ENCODE measurements at places on chromosomes 6 and 20. TPM values are rescaled to one million over a fixed set of nuclear protein-coding genes. Genes with fewer than 3 reads are reported as not detected.

Gene ADGRF4
- not detected for total RNA-seq

Gene TBC1D32
- total RNA-seq = 22.7 TPM

Gene ZNF334
- 15.0 TPM for total RNA-seq

Gene AGPAT4
- 6.6 TPM for total RNA-seq

Gene NMBR
- not detected for total RNA-seq

Gene SPATA25
- 5.0 TPM for total RNA-seq

DNA sequence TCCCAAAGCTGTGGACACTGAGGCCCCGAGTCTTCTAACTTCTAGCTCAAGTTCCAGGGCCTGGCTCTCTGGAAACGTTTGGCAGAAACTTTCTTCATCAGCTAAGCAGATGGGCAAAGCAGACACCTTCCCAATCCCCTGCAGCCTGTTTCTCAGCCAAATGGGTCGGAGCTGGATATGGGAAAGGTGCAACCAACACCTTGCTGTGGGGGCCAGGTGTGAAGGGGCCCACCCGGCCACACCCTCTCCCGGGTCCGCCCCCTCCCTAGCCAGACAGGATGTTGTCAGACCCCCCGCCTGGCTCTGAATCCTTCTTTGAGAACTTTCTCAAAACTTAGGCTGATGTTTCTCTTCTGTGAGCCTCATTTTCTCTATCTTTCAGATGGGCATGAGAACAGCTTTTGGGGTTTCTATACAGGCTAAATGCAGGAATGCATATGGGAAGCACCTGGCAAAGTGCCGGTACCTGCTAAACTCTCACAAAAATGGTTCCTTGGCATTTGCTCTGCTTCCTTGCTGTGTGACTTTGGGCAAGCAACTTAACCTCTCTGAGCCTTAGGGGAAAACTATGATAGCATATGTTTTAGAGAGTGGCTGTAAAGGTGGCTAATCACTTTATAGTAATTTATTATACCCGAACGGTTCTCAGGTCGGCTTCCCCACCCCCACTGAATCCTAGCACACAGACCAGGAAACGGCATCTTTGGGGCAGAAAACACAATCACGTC, 1.8 kb downstream of the SNAI1 start:
- H3K4me3 ChIP-seq = peak overlapping the region; percentile 32
- H3K27me3 ChIP-seq = no peaks in the 10 kb centered on the region
- H3K36me3 ChIP-seq = peaks cover 13% of the 10 kb centered on the region
- peak overlapping the region; percentile 91 for H3K27ac ChIP-seq

- no peaks in the 10 kb centered on the region for H3K27me3 ChIP-seq
- H3K27ac ChIP-seq = no peak overlapping the region
- no peaks in the 10 kb centered on the region for H3K36me3 ChIP-seq
- H3K4me3 ChIP-seq = no peak overlapping the region
- no peak for DNase-seq
- no peaks in the 10 kb centered on the region for H3K4me1 ChIP-seq
These were observed 79.0 kb upstream of the GMDS start for GRCh38 chr6:2324166-2324953.

DNA sequence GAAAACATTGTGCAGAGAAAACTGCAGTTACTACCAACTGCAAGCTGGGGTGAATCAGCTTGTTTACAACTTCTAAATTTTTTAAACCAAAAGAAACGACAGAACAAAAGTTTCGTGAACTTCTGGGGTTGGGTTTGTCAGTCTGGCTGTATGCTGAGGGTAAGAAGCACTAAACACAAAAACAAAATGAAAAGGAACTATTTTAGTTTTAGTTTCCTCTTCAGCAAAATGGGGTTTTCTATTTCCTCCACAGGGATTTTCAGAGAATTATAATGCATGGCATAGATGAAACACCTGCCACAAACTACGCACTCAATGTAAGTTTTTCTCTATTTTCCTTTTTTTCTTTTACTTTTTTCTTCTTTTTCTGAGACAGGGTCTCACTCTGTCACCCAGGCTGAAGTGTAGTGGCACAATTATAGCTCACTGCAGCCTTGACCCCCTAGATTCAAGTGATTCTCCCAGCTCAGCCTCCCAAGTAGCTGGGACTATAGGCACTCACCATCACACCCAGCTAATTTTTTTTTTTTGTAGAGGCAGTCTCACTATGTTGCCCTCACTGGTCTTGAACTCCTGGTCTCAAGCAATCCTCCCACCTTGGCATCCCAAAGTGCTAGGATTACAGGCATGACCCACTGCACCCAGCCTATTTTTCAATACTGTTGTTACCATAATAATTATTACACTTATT, 40.6 kb downstream of the CGA start:
- H3K4me1 ChIP-seq = no peaks in the 10 kb centered on the region
- H3K27me3 ChIP-seq = no peaks in the 10 kb centered on the region
- no peak overlapping the region for H3K27ac ChIP-seq
- DNase-seq = no peak

GRCh38 chr6:106694343-106694742, 65.0 kb downstream of the QRSL1 start:
- DNase-seq = peak; percentile 64
- no peaks in the 10 kb centered on the region for H3K36me3 ChIP-seq
- H3K27ac ChIP-seq = peak overlapping the region; percentile 88
- H3K4me1 ChIP-seq = peaks cover 34% of the 10 kb centered on the region

DNA sequence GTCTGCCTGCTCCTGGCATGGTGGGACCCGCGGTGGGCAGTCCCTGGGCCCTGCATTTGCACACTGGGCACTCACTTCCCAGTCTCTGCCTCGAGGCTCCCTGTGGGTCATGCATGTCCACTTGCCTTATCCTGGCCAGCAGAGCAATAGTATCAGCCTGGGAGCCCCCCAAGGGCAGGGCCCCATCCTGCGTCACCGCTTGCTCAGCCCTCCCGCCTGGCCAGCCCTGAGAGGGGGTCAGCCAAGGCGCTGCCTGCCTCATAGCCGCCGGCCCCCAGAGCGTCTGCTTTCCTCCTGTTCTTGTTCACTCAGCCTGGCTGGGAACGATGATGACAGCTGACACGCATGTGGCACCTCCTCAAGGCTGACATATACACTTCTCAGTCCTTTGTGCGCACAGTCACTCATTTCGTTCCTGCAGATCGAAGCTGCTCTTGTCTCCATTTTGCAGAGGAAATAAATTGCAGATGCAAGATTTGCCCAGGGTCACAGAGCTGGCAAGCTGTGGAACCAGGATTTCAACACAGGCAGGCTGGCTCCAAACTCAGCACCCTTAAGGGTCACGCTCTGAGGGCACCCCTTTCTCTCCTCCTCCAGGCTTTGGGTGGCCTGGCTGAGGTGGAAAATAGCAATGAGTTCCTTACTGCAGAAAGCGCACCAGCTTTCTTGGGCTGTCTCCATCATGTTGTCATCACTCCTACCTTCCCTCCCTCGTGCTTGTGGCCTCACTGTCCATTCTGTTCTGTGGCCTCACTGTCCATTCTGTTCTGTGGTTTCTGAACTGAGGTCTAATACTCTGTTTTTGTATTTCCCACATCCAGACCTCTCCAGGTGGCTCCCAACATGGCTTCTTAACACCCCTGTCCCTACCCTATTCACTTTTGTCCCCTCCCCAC, 17.2 kb downstream of the KCNK17 start:
- DNase-seq = no peak
- no peaks in the 10 kb centered on the region for H3K27me3 ChIP-seq
- H3K4me1 ChIP-seq = peaks cover 6% of the 10 kb centered on the region
- H3K27ac ChIP-seq = no peak overlapping the region
- no peaks in the 10 kb centered on the region for H3K36me3 ChIP-seq

DNA sequence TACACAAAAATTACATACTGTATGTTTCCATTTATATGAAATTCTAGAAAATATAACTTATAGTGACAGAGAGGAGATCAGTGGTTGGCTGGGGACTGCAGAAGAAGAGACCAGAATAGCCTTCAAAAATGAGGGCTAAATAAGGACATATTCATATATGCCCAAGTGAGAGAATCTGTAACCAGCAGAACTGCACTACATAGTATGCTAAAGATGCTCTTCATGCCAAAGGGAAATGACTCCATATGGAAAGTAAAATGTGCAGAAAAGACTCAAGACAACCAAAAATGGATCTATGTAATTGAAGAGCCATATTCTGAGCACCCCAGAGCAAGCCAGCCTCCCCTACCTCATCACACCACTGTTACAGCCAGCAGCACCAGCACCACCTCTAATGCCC, 29.0 kb downstream of the ELOVL2 start:
- no peak for DNase-seq
- H3K36me3 ChIP-seq = no peaks in the 10 kb centered on the region
- H3K4me1 ChIP-seq = no peaks in the 10 kb centered on the region
- no peak overlapping the region for H3K4me3 ChIP-seq
- no peaks in the 10 kb centered on the region for H3K27me3 ChIP-seq
- no peak overlapping the region for H3K27ac ChIP-seq

DNA sequence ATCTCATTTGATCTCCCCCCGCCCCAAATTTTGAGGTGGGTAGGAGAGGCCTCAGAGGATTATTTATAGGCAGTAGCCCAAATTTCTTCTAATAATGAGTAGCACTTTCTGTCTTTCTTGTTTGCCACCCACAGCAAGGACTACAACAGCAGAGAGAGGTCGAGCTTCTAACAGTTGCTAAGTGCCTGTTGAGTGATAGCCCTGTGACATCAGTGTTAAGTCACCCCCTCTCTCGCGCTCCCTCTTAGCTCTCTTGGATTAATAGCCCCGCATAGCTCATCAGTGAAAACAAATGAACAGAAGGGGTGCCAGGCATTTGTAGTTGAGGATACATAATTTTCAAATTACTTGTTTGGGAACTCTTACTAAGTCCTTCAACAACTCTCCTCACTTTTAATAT, 3.5 kb downstream of the ANKRD60 start:
- no peak overlapping the region for H3K4me3 ChIP-seq
- no peaks in the 10 kb centered on the region for H3K36me3 ChIP-seq
- no peak overlapping the region for H3K27ac ChIP-seq
- no peak for DNase-seq
- H3K4me1 ChIP-seq = no peaks in the 10 kb centered on the region
- H3K27me3 ChIP-seq = no peaks in the 10 kb centered on the region

Measured in thyroid gland (tissue), 4 donors.